ENCODE measurements at places on chromosomes 3 and 15.
A peak's percentile ranks its signal among the peaks of the same experiment; 100 is the strongest.

DNA sequence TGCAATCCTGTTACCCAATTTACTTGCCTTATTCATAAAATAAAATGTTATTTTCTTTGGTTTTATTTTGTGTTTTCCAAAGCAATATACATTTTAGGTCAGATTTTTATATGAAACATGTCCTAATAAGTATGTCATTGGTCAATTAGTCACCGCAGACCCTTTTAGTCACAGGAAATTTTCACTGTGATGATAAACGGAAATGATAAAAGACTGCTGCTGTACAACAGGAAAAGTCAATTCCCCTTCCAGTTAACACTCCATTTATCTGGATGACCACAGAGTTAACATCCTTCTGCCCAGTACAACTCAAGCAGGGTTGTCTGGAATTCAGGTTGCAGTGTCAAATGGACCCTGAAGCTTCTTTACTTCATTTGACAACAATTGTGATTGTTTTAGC is 175.2 kb downstream of the LSAMP start:
- DNase-seq: no peak

DNA sequence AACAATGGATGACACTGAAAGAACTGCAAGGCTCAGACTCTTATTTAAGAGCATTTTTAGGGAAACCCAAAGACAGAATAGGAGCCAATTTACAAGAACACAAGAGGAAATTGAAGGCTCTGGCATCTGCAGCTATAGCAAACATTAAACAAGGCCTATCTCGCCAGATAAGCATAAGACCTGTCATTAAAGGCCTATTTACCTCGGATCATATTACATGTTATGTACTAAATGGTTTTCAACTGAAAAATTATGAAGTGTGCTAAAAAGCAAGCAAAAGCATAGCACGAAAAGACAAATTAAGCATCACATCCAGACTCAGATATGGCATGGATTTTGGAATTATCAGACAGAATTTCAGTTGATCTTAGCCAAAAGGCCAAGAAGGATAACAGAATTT is 617.1 kb downstream of the SQOR start:
- DNase-seq: no peak

DNA sequence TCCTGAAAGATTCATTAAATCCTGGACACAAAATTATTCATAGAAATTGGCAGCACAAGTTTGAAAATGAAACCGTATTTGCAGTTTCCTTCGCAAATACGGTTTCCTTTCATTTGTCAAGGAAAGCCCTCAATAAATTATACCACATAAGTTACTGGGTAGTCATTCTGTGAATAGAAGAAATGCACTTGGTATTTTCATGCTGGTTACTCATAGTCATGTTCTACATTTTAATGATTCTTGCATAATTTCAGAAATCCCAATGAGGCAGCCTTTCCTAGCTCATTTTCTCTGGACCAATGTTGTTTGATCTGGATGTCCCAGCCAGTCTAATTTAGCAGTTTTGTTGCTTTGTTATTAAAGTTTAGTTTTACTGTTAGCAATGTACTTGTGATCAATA is 43.2 kb downstream of the MINAR1 start:
- DNase-seq: no peak

DNA sequence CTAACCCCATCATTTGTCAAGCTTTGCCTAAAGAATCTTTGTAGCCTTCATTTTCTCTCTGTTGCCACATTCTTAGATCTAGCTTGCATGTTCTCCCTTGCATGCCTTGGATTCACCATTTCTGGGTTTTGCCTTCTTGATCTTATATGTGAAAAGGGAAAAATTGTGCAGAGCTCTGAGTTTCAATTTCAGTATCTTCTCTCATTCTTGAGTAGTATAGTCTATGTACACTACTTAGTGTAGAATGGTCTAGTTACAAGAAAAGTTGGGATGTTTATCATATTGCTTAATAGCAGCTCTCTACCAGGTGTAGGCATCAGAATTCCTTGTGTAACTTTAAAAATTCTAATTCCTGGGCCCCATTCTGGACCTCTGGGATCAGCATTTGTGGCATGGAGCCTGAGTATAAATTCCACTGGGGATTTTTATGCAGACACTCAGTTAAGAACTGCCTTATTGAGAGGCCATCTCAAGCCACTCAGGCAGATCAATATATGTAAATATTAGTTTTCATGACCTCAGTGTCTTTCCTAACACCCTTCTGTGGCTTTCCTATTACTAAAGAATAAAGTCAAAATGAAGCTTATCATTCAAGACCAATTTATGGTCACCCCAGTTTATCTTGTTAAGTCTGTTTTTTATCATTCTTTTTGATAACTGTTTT is 23.4 kb downstream of the GTF2E1 start:
- DNase-seq: no peak

GRCh38 chr3:139602003-139602402 is 62.5 kb upstream of the RBP1 start:
- DNase-seq: no peak

GRCh38 chr15:44726568-44727484 is 9.5 kb upstream of the TRIM69 start:
- no peak for DNase-seq

GRCh38 chr15:71706461-71707229 is 103.7 kb upstream of the NR2E3 start:
- no peak for DNase-seq

DNA sequence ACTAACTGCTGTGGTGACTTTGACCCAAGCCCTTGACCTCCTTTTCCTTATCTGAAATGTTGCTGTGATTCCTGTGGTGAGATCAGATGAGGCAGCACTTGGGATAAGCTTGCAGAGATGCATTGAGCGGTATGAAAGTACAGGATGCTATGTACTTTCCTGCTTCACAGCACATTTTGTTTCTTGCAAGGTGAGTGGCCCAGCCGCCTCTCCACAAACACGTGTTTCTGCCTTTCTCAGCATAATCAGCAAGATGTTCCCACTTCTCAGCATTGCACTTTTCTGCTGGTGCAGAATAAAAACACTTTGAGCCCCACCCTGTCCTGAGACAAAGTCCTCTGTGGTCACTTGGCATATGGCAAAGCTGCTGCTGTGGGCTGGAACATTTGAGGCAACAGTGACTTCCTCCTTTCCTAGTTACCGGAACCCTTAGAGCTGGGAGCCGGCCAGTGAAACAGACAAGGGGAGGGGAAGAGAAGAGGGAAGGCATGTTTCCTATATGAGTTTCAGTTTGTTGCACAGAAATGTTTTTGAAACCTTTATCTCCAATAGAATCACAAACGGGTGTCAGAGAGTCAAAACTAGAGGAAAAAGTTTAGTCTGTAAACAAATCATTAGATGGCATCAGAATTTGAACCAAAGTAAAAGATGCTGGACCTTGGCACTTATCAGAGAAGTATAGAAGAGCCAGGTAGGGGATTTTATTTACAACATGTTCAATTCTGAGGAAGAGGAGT is 5.0 kb downstream of the NUDT16 start:
- DNase-seq: no peak

DNA sequence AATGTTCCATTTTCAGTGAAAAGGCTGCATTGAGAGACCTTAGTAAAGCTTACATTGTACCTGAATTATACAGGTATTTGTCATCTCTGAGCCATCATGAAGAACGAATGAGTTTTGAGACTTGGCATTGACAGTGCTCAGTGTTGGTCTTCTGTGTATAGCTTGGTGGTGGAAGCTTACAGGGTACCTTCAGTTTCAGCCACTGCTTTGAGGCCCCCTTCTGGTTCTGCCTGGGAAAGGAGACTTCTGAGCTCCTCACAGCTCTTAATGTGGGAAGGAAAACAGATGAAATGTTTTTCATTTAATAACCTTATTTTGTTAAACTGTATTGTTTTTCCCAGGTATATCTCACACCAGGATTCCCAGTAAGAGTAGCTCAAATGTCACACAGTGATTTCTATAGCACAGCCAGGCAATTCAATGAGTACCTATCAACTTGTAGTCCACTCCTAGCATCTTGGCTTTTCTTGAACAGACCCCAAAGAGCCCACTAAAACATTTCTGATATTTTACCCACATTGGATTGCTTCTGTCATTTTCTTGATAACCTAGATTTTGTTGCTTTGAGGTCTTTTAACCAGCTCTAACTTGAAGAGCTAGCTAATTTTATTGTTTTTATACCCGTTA is 5.6 kb downstream of the SERPINI1 start:
- DNase-seq: peak; percentile 56

DNA sequence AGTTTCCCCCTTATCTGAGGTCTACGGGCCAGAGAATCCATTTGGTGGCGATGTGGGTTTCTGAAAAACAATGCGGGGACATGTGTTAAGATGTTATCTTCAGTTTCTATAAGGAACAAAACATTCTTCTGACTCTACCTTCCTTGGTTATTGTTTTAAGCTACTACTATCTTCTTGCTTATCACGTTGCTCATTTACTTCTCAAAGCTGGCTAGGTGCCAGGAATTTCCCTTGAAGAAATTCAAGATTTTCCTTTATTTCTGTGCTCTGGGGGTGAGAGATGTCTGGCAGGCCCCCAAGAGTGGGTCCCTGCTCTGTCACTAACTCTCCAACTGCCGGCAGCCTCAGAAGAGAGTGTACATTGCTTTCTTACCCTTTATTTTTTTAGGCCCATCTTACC is 119.8 kb downstream of the RYR3 start:
- DNase-seq: no peak

GRCh38 chr3:159378396-159379194 is 576.7 kb downstream of the MFSD1 start:
- no peak for DNase-seq
